ENCODE measurements at places on chromosomes 3 and 15. TPM values are rescaled to one million over a fixed set of nuclear protein-coding genes. Genes with fewer than 3 reads are reported as not detected.

Gene XCR1
- total RNA-seq: not detected

Gene C3orf49
- total RNA-seq: not detected

Gene KCNAB1
- total RNA-seq: not detected

Gene ARPC4
- total RNA-seq: 284 TPM

Gene CEMIP
- total RNA-seq: 0.17 TPM

Gene IGSF10
- not detected for total RNA-seq

Gene ILDR1
- not detected for total RNA-seq
